ENCODE measurements at places on chromosomes 11 and 22. TPM values are rescaled to one million over a fixed set of nuclear protein-coding genes. Genes with fewer than 3 reads are reported as not detected.

The PLA2G3 gene
- total RNA-seq = not detected

The MISFA gene
- total RNA-seq = 1.3 TPM

The CALCB gene
- total RNA-seq = not detected

The NAALAD2 gene
- 6.0 TPM for total RNA-seq

The CPT1B gene
- 184 TPM for total RNA-seq

The AAMDC gene
- 113 TPM for total RNA-seq

The OR2AG1 gene
- total RNA-seq = not detected

The OR51E2 gene
- total RNA-seq = not detected

The C11orf86 gene
- total RNA-seq = not detected

The SLC25A18 gene
- 3.6 TPM for total RNA-seq

The ENTHD1 gene
- not detected for total RNA-seq

The KRTAP5-9 gene
- total RNA-seq = not detected

The HPX gene
- total RNA-seq = 0.20 TPM

The SYCE3 gene
- not detected for total RNA-seq

The MS4A6E gene
- not detected for total RNA-seq

The MMP12 gene
- not detected for total RNA-seq

The BCR gene
- 41.3 TPM for total RNA-seq

GRCh38 chr11:87295237-87295636 is 257.5 kb downstream of the TMEM135 start:
- DNase-seq = no peak

DNA sequence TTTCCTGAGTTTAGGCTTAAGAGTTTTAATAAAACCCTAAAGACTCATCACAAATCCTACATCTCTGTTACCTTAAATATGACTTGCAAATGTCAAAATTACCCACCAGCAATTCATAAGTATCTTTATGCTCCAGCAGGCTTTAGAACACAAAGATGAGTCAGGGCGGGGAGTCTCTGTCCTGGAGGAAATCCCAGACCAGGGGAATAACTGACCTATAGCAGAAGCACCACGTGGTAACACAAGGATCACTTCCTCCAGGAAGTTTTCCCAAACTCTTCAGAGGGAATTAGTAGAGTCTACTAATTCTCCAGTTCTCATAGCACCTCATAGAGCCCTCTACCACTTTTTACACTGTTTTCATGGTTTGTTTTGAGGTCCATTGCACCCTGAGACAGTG is 217.0 kb downstream of the NAV2 start:
- DNase-seq = no peak

DNA sequence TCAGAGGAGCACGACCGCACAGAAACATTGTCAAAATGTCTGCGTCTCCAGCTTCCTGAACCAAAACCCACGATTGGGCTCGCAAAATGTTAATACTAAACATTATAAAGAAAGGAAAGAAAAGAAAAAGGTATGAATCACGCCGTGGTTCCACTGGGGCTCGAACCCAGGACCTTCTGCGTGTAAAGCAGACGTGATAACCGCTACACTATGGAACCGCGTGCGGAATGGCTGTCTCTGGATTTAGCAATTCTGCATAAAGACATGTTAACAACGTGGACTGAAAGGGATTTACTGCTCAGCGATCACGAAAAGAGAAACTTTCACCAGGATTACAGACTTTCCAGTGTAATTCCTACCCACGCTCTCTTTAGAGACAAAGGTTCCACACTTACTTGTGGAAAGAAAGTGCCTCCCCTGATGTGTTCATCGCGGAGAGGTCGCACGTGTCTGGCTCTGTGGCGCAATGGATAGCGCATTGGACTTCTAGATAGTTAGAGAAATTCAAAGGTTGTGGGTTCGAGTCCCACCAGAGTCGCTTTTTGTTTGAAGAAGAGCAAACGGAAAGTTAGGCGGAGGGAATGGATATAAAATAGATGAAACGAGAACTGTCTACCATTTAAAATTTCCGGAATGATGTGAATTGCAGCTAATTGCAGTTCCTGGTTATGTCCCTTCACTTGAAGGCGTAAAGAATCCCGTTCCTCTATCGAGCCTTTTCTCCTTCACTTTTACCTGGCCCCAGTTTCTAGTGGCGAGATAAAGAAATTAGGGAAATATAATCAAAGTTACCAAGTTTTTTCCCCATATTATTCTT is 39.7 kb downstream of the OR4D9 start:
- peak; percentile 87 for DNase-seq

GRCh38 chr11:134266841-134267251 is 9.3 kb upstream of the GLB1L3 start:
- DNase-seq = no peak

DNA sequence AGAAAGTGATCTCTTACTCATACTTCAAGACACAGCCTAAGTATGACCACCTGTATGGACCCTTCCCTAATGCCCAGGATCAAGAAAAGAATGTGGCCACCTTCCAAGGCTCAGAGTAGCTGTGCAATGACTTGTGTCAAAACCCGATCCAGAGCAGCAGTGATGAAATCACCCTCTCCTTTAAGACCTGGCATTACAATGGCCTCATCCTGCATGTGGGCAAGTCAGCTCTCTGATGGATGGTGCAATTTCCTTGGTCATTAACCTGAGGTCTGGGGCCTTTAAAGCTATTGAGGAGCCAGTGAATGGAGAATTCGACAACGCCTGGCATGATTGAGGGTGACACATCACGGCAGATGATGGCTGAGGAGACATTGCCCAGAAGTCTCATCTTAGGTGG is 9.1 kb upstream of the TUBA8 start:
- DNase-seq = no peak

- DNase-seq = peak; percentile 44
These were observed 169.4 kb downstream of the TBC1D22A start for GRCh38 chr22:46931881-46932280.

- no peak for DNase-seq
These were observed 940.4 kb downstream of the DLG2 start for GRCh38 chr11:84686716-84687115.

GRCh38 chr11:1198561-1199240 is 24.2 kb upstream of the MUC5B start:
- no peak for DNase-seq

GRCh38 chr11:121309688-121310087 is 17.1 kb downstream of the SC5D start:
- no peak for DNase-seq

DNA sequence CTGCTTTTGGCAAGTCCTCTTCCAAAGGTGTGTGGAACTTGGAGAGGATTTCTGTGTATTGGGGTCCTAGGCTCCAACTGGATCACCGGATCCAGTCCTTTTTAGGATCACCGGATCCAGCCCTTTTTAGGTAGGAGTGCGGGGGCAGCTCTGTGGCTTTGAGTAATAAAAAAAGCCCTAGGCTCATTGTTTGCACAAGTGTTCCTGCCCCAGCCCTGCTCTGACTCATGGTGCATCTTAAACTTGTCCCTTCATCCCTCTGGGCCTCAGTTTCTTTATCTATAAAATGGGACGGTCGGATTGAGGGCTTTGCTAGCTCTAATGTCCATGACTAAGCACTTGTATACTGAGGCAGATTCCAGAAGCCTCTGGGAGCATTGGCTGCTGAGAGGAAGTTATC is 22.7 kb upstream of the CD44 start:
- DNase-seq = no peak

DNA sequence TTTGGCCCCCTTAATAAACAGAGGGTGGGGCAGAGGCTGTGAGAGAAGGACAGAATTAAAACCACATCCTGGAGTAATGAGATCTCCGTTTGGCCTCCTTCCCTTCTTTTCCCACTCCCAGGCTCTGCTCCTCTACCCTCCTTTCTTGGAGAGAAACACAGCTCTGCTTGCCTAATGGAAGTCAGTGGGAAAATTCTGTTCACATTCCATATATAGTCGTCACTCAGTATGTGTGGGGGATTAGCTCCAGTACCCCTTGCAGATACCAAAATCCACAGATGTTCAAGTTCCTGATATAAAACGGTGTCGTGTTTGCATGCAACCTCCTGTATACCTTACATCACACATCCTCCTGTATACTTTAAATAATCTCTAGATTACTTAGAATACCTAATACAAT is 37.6 kb upstream of the THY1 start:
- DNase-seq = no peak

GRCh38 chr11:103907548-103908455 is 128.6 kb upstream of the DDI1 start:
- DNase-seq = no peak

DNA sequence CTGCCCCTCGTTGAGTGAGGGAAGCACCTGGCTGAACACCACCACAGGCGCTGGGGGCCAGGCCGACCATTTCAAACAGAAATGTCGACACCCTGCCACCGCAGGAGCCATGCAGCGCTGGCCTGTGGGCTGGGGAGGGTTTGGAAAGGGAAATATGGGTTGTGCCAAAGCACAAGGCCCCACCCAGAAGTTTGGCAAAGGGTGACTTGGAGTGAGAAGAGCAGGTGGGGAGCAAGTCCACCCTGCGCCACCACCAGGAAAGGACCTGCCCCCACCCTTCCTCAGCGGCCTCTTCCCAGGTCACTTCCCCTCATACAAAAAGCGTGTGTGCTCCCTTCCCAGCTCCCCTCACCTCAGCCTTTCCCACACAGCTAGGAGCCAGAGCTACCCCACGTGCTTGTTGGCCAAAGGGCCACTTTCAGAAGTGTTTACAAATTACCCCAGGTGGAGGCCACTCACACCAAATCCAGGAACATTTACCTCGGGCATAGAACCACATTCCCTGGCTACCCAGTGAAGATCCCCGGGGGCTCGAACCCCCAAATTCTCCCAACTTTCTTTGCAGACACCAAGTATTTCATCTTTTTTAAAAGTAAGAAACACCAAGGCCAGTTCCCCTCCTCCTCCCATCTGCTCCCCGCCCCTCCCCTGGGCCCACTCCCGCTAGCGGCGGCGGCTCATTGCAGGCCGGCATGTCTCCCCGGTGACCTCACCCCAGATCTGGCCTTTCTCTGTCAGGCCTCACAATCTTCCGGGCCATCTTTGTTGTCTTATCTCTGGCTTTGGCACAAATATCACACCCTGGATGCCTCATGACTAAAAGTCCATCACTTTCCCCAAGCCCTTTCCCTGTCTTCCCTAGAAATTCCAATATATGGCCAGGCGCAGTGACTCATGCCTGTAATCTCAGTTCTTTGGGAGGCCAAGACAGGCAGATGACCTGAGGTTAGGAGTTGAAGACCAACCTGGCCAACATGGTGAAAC is 20.5 kb upstream of the SCGB1A1 start:
- DNase-seq = no peak

- DNase-seq = no peak
These were observed 519.9 kb downstream of the TBC1D22A start for GRCh38 chr22:47282366-47282765.

DNA sequence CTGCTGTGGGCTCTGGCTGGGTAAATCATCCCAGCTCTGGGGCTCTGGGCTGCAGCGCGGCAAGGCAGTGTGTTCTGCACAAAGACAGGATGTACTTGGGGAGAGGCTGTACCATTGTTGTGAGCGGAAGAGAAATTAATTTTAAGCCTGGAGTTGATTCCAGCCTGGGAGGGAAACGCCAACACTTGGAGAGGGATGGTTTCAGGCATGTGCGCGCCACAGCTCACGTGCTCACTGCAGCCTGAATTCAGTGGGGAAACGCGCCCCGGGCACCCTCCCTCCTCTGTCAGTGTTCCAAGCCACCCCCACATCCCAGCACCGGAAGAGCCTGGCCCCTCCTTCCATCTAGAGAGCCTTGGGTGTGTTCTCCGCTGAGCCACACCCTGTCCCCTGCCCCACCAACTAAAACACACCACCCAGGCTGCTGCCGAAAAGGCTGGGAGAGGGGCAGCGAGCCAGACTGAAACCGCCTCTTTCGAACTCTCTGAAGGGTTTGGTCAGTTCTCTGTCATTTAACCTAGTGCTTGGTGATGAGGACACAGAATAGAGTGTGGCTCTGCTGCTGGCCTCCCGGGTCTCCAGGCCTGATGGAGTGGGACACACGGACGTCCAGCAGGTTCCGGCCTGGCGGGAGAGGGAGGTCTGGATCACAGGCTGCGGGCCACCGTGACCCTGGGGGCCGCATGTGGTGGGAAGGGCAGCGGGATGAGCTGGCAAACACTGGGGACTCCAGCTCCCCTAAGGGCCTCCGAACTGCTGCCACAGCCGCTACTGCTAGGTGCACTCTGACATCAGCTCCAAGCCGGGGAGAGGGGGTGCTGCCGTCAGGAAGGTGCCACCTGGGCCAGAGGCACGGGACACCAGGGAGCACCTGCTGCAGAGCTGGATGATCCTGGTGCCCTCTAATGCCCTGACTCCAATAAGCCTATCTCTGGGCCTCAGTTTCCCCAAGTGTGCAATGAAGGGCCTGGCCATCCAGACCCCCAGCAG is 230.8 kb downstream of the CTTN start:
- no peak for DNase-seq

GRCh38 chr11:111963931-111964340 is 26.8 kb downstream of the DIXDC1 start:
- no peak for DNase-seq

- no peak for DNase-seq
These were observed 347.5 kb upstream of the DDI1 start for GRCh38 chr11:103688924-103689323.

- peak; percentile 99 for DNase-seq
These were observed at the start of gene NEAT1 for GRCh38 chr11:65422633-65423515. NEAT1 (plus strand) TSS chr11:65422798.

GRCh38 chr22:45223304-45224117 is 17.2 kb downstream of the KIAA0930 start:
- DNase-seq = no peak

DNA sequence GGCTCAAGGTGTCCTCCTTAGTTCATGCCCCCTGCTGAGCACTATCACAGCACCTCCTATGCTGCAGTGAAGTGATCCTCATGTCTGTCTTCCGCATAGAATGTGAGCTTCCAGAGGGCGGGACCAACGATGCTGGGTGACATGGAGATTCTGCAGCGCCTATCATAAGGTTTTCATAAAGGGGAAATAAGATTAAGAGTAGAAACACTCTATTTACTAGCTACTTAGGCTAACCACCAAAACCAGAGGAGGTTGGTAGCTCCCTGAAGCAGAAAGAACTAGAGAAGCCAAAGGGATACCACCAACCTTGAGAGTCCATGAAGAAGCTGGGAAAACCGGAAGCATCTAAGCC is 39.3 kb upstream of the POU2AF1 start:
- DNase-seq = no peak

GRCh38 chr11:76280151-76280881 is 74.0 kb upstream of the WNT11 start:
- DNase-seq = no peak

- no peak for DNase-seq
These were observed 147.5 kb upstream of the CTSC start for GRCh38 chr11:88484873-88485621.

GRCh38 chr11:108835624-108836023 is 170.8 kb downstream of the DDX10 start:
- no peak for DNase-seq

GRCh38 chr11:3036419-3036818 is 20.8 kb downstream of the CARS1 start:
- DNase-seq = no peak
